ENCODE measurements at places on chromosomes 13 and 19. TPM values are rescaled to one million over a fixed set of nuclear protein-coding genes. Genes with fewer than 3 reads are reported as not detected.

DNA sequence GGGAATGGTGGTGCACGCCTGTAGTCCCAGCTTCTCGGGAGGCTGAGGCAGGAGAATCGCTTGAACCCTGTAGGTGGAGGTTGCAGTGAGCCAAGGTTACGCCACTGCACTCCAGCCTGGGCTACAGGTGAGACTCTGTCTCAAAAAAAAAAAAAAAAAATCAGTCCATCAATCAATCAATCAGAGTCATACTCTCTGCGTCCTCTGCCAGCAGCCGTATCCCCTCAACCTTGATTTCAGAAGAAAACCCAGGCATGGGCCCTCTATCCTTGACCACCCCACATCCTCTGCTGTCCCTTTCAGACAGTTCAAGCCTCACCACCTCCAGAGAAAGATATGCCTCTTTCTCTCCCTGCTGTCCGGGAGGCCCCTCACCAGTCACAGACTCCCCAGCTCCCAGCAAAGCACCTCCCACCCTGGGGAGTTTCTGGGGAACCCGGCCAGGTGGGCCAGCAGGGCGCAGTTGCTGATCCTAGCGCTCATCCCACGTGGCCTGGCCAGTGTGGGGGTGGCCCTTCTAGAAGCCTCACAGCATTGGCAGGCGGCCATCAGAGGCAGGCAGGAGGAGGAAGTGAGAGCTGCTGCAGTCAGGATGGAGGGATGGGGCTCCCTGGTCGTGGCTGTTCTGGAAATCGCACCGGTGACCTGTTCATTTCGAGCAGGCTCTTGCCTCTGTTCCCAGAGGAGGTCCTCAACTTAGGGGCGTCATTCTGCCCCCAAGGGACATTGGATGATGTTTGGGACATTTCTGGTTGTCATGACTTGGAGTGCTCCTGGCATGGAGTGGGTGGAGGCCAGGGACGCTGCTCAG, 10.2 kb upstream of the JSRP1 start:
- DNase-seq: no peak

The ADAMTS10 gene
- polyA plus RNA-seq: 32.5 TPM

The OR7C1 gene
- polyA plus RNA-seq: 0.22 TPM

GRCh38 chr19:45705115-45705514, 12.6 kb downstream of the QPCTL start:
- DNase-seq: no peak

The PSG3 gene
- not detected for polyA plus RNA-seq
